HCT116 (cell line): ENCODE measurements at places on chromosomes 12 and 14.
A peak's percentile ranks its signal among the peaks of the same experiment; 100 is the strongest.

DNA sequence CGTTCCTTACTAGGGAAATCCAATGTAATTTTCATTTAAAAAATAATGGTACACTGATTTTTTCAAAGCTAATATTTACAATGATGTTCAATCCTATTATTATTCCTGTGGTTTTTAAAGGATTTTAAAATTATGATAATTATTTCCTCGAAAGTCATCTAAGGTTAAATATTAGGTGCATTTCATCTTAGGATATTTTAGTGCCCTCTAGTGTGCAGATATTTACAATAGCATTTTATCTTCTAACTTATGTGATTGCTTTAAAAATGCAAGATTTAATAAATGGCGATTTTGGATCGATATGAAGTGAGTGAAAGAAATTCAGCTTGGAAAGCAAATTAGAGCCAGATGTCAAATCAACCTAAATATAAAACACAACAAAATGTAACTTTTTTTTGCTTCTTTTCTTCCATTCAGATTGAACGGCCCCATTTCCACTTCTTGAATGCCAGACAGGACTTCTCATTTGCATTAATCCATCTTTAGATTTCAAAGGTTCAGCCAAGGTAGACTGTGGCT lies 293.5 kb downstream of the SLC6A15 start:
- no peak for DNase-seq

DNA sequence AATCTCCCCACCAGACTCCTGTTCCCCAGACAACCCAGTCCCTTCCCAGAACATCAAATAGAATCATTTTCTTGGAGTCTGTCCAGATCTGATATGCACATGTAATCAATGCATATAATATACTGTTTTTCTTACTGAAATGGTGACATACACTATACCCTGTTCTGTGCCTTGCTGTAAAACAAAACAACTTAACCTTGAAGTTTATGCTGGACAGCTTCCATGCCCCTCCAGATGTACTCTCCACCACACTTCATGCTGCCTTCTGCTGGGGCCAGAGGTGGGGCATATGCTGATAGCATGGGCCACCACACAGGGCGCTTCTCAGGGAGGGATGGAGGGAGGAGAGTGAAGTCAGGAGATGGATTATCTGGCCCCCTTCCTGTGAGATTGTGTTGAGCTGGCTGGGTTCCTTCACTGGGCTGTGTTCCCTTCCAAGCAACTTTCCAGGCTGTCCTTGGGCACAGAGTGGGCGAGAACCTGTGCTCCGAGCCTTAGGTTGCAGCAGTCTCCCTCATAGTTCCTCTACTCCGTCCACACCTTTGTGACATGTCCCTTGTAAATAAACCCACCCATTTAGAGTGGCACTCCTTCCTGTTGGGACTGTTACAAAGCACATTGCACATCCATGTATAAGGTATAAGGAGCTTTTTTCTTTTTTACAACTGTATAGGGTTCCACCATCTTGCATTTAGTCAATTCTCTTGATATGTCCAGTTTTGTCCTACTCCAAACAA lies 77.6 kb upstream of the RIC8B start:
- no peak for DNase-seq

GRCh38 chr14:68679301-68679700 lies 113.6 kb downstream of the ZFP36L1 start:
- no peak for DNase-seq

GRCh38 chr12:45464699-45465098 lies 248.8 kb downstream of the ANO6 start:
- peak; percentile 2 for DNase-seq

DNA sequence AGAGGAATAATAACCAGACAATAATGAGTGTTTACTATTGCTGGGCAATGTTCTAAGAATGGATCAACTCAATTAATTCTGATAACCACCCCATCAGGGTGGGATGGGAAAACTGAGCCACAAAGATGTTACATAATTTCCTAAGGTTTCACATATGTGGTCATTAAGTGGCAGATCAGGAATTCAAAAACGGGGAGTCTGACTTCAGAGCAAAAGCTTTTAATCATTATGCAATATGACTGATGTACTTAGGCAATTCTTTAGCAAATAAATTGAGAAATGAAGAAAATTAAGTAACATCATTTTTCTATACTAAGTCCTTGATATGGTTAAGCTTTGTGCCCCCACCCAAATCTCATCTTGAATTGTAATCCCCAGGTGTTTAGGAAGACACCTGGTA lies 53.4 kb downstream of the PLCZ1 start:
- no peak for DNase-seq

DNA sequence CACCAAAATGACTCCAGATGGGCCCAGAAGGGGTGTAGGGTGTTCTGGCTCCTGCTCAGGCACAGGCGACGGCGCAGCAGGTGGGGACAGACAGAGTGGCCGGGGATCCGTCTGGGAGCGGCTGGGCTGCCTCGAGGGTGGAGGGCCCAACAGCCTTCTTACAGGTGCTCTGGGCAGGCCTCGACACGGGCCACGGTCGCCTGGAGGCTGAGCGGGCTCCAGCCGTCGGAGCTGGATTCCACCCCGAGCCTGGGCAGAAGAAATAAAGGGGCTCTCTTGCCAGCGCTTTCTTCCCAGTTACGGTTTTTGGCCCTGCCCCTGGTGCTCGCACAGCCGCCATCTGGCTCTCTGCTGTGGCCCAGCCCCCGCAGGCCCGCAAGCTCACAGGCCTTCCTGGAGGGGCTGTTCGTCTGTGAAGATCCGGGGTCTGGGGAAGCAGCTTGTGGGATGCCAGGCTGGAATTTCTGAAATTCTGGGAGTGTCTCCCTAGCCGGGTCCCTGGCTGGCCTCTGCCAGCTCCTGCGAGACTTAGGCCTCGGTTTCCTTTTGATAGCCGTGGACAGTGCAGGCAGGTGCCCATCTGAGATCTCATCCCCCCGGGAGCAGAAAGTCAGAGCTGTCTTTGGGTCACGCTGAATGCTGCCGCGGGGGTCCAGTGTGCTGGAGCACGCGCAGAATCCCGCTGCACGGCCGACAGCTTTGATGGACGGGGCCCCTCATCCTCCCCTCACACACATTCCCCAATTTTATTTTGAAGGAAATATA lies 122.7 kb downstream of the PAPOLA start:
- DNase-seq = no peak

GRCh38 chr14:91872517-91873470 lies 5.5 kb upstream of the TC2N start:
- no peak for DNase-seq

- no peak for DNase-seq
Measured at GRCh38 chr14:22955702-22956569, 954 bp downstream of the HAUS4 start.

GRCh38 chr12:57235728-57236131 lies 6.2 kb downstream of the SHMT2 start:
- no peak for DNase-seq

GRCh38 chr14:80356413-80356812 lies 145.1 kb upstream of the DIO2 start:
- DNase-seq = no peak

- DNase-seq = no peak
Measured at GRCh38 chr14:73877790-73878189, 8.9 kb upstream of the ZNF410 start.

DNA sequence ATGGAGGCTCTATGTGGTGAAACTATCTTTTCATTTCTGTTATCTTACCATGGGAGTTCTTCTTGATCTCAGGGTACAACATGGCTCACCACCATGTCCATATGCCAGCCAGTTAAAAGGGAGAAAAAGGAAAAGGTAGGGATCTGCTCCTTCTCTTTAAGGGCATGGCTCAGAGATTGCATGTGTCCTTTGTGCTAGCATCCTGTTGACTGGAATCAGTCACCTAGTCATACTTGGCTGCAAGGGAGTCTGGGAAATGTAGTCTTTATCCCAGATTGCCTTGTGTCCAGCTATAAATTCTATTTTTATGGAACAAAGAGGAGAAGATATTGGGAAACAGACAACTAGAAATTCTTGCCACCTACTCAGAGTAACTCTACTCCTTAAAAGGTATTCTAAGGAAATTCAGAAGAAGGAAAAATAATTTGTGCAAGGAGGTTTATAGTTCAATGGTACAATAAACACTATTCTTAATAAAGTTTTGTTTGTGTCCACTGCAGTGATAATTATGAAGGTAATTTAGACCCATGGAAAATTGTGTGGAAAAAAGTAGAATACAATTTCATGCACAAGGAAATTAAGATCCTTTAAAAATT lies 86.4 kb upstream of the RPH3A start:
- DNase-seq = no peak

GRCh38 chr12:62601765-62602164 lies 135.1 kb downstream of the MON2 start:
- no peak for DNase-seq

DNA sequence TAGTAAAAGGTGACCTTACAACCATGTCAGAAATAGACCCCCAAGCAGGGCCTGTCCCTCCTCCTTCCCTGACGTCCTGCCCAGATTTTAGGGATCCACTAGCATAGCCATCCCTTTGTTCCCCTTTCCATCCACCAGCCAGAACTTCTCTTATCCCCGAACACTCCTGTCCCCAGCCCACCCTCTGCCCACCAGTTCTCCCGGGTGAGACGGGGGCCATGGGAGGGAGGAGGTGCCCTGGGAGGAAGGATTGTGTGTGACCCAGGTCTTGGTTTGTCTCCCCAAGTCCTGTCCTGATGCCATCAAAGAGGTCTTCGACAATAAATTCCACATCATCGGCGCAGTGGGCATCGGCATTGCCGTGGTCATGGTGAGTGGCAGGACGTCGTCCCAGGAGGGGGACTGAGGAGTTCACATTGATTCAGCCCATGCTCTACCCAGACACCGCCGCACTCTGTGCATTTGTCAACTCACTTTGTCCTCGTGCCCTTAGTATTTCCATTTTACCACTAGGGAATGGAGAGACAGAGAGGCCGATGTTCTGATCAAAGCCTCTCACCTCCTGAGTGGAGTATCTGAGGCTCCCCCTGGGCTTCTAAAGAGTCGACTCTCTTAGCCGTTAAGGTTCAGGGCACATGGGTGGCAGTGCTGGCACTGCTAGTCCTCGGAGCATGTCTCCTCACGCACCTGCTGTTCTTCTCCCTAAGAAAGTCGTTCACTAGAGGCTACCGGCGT lies 35.9 kb downstream of the CD9 start:
- DNase-seq = no peak

DNA sequence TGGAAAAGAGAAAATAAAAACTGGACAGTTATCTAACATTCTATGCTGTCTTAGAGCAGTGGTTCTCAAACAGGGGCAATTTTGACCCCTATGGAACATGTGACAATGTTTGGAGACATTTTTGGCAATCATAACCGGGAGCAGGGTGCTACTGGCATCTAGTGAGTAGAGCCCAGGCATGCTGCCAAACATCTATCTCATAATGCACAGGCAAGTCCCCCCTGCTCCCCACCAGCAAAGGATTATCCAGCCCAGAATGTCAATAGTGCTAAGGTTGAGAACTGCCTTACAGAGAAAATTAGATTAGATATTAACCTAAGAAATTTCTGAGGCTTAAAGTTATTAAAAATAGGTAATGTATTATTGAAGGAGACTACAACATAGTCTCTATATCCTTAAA lies 22.9 kb upstream of the CATSPERB start:
- no peak for DNase-seq

DNA sequence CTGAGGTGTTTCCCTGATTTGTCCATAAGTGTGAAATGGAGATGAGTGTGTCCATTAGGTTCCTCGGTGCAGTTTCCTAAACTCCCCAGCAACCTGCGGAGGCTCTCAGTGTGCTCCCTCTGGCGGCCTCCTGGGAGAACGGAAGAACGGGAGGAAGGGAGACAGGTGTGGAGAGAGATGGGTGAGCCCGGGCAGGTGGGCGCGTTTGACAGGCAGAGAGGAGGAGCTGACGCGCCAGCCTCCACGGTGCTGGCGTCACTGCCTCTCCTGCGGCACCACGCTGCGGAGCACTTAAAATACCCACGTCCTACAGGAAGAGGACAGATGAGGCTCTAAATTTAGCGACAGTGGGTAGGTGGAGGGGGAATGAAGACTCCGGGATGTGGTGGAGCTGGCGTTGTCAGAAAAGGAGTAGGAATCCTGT lies 26.8 kb upstream of the PEX5 start:
- peak; percentile 76 for DNase-seq

- no peak for DNase-seq
Measured at GRCh38 chr14:100415226-100415625, 92.1 kb downstream of the SLC25A47 start.

- no peak for DNase-seq
Measured at GRCh38 chr12:106049105-106049504, 89.6 kb downstream of the NUAK1 start.

DNA sequence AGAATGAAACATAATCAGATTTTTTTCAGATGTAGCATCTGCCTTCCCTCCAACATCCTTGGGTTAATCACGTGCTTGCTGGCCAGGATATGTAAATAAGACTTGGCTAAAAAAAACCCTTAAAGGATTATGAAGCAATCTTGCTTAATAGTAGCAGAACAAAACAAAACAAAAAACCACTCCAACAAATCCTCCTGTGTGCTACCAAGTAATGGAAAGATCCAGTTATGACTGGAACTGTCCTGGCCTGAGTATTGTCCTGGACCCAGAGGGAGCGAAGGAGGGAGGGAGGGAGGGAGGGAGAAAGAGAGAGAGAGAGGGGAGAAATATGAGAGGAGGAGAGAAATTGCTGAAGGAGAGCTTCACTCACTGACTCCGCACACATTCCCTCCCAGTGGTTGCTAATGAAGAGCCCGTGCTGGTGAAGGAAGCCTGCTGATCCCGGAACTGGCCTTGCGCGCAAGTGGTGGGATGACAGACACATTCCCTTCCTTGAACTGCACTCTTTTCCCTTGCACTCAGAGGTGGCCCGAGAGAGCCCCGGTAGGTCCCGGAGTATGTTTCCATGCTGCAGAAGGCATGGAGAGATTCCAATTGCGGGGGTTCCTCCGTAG lies 57.2 kb downstream of the HMGA2 start:
- no peak for DNase-seq

DNA sequence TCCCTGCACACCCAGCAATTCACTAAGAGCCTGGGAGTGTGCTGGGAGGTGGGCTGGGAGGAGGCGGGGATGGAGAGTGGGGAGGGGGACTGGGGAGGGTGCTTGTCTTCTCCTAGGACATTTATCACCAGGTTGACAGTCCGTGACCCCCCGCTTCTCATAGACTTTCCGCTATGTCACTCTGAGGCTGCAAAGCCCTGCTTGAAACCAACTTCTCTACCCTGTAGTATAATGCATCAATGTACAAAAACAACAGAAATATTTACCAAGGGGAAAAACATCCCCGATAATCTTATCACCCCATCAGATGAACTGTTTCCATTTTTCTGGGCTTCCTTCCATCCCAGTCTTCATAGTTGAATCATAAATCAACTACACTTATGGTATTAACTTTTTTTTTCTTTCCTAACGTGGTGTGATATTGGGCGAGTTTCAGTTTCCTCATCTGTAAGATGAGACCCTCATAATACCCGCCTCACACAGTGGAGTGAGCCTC lies 28.6 kb upstream of the BATF start:
- DNase-seq = no peak
